ENCODE measurements at places on chromosomes 16 and 17. TPM values are rescaled to one million over a fixed set of nuclear protein-coding genes. Genes with fewer than 3 reads are reported as not detected.

DNA sequence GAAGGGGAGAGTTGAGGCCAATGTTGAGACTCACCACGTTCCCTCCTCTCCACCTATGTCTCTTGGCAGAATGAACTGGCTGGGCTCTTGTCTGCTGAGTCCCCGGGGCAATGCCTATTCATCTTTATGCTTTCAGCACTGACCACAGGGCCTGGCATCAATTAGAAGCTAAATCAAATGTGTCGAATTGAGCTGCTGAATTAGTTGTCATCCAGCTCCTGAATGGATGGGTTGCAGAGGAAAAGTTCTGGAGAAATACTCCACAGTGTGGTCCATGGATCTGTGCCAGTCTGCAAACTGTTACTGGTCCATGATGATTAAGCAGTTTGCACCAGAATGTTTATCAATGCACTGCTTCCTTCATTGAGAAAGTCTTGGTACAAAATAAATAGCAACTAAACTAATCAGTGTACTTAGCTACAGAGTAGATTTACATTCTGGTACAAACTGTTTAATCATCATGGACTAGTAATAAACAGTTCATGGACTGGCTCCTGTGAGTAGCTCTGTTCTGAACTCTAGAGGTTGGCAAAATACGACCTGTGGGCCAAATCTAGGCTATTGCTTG, 4.6 kb downstream of the CNGB1 start:
- no peak for DNase-seq

GRCh38 chr16:75305364-75306098, 54.1 kb upstream of the BCAR1 start:
- DNase-seq: peak; percentile 87

- DNase-seq: no peak
Measured at GRCh38 chr16:46937536-46937935, 35.9 kb downstream of the DNAJA2 start.

DNA sequence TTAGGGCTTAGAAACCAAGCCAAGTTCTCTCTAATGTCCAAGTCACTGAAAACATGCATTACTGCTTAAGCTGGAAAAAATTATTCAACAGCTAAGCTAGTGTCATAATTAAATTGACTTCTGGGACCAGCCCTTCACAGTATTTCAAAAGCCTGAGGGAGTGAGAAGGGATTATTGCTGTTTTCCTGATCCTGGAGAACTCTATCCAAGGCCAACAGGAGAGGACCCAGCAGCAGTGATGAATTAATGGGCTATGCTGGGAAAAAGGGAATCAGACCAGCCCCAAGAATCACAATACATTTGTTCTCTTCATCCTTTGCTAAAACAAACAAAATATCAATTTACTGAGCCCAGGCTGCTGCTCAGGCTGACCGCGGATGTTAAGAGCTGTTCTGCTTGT, 34.5 kb upstream of the CLEC3A start:
- DNase-seq: no peak

DNA sequence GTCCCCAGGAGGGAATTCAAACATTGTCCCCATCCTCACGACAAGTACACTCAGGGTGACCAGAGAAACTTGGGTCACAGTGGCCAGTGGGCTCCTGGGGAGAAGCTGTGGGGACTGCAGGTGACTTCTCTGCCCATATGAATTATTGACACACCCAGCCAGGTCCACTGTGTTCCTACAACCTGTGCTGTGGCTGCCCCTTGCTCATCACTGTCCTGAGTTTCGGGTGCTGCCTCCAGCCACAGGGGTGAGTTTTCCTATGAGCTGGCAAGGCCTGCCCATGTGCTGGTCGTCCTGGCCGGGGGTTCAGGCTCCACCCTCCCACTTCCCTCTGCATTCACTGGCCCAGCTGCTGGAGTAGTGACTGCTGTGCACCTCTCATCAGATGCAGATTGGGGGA, 59.0 kb upstream of the RBFOX3 start:
- no peak for DNase-seq

GRCh38 chr16:66161942-66162341, 204.5 kb upstream of the CDH5 start:
- DNase-seq: peak; percentile 7

- no peak for DNase-seq
Measured at GRCh38 chr17:50589095-50589705, 28.7 kb downstream of the CACNA1G start.

DNA sequence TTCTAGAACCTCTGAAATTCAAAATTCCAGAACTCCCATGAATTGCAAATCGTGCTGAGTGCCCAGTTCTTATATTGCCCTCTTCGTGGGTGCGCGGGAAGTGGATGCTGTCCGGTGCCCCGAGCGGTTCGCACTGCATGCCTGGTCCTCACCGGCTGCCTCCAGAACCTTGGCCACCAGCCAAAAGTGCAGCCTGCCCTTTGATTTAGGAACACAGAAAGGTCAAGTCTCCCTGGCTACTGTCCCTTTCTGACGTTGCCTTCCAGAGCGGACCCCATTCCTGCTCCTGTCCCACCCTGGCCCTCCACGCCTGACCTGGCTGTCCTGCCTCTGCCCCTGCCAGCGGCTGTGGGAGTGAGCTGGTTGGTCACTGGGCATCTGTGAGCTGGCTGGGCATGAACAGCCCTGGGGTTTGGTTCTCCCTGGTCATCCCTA, 9.7 kb downstream of the NEUROD2 start:
- DNase-seq: no peak

DNA sequence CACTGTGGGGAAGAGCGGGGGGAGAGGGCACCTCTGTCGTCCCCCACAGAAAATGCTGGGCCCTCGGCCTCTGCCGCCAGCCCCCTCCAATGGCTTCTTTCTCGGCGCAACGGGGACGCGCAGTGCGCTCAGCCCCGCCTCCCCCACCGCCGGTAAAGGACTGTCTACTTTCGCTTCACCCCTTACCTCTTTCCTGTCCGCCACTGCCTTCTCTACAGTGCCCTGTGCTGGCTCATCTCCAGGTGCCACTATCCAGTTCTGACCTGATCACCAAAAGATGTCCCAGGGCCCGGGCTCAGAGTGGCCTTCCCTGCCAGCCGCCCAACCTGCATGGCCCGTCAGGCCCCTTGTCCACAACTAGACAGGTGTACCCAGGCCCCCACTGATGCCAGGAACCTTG, 7.3 kb downstream of the ENDOV start:
- DNase-seq: no peak

DNA sequence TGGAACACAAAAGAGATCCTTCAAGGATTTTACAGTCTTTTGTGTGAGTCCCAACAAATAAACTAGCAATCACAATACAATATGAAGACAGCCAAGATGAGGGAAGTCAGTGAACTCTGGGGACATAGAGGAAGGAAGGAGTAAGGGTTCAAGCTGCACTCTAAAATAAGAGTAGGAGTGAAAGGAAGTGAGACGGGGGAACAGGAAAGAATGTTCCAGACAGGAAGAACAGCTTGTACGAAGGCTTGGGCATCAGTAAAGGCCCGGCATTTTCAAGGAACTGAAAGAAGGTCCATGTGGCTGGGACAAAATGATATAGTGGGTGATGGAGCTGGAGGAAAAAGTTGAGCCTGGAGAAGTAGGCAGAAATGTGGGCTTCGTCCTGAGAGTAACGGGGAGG, 4.5 kb downstream of the CCL17 start:
- DNase-seq: no peak

- DNase-seq: no peak
Measured at GRCh38 chr17:29698019-29698777, 75.5 kb upstream of the CORO6 start.

TEX14 gene
- 0.21 TPM for total RNA-seq

NXPH3 gene
- total RNA-seq: 0.09 TPM

SPATA32 gene
- total RNA-seq: 0.21 TPM

SLC43A2 gene
- 1.1 TPM for total RNA-seq

All from activated CD4-positive, alpha-beta T cell treated with anti-CD3 and anti-CD28 coated beads for 36 hours (primary cell).